ENCODE measurements at places on chromosomes 1 and 21.

GRCh38 chr21:35075546-35075945 lies 26.4 kb upstream of the RUNX1 start:
- no peak for DNase-seq

DNA sequence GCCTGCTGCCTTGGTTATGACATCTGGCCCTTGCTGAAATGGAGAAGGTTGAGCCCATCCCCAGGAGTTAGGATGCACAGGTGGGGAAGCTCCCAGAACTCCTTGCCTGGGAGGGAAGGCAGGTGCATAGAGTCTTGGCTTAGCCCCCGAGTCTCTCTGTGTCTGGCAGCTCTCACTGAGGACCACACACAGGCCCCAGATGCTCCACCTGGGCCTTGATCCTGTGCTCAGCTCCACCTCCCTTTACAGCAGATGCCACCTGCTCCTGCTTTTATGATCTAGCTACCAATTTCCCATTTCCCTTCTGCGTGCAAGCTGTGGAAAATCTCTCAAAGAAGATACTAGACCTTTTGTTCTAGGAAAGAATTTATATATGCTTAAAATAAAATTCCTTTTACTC lies 28.8 kb upstream of the KCNJ6 start:
- no peak for DNase-seq

GRCh38 chr1:203289281-203289981 lies 15.9 kb upstream of the BTG2 start:
- DNase-seq, result peak; percentile 96

- no peak for DNase-seq
Observed at GRCh38 chr21:31667132-31667531, 7.6 kb downstream of the SOD1 start.

DNA sequence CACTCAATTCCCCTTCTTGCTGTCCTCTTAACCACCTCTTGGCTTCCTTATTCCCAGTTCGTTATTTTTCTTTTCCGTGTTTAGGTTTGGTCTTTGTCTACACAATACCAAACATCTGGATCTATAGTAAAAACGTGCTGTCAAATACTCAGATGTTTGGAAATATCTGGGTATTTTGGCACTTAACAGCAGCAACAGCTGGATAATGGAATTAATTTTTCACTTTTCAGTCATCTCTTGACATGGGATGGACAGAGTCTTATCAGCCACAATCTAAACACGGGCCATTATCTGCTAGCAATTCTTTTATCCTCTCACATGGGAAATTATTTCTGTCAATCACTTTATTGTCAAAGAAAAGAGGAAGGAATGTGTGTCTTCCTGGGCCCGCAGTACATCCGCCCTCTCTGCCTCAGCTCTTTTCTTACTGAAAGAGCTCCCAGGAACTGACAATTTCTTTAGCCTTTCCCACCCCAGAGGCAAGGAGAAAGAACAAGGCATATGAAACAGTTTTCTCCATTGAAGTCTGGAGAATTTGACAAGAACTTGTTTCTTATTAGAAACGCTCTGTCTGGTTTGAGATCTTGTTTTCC lies 13.4 kb downstream of the NHLH2 start:
- DNase-seq, result no peak

DNA sequence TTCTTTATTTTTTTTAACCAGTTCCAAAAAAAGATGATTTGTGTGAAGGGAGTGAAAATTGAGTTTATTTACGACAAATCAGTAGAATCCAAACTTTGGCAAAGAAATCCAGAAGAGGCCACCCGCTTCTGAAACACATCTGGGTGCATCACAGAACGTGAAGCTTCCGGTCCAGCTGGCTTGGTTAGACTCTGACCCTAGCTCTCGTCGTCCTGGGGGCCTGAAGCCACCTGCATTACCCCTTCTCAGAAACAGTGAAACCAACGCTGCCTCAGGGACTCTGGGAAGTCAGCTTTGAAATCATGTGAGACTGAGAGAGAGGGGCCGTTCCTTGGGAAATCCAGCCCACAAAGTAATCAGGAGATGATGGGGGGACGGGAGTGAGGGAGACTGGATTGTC lies 21.8 kb downstream of the AJAP1 start:
- no peak for DNase-seq

- no peak for DNase-seq
Observed at GRCh38 chr1:226846786-226847185, 23.6 kb upstream of the PSEN2 start.

DNA sequence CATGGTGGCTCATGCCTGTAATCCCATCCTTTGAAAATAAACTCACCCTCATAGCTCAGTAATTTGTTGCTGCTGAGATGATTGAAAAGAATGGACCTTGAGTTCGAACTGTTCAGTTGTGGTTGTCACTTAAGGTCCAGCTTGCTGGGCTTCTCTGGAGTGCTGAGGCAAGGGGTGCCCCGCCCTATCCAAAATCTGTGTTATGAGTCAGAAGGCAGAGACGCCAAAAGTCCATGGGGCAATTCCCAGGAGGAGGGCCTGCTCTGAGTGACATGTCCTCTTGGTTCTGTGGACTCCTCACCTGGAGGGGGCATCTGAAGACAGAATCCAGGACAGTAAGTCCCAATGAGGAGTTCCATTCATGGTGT lies 64.8 kb downstream of the MYOM3 start:
- no peak for DNase-seq

DNA sequence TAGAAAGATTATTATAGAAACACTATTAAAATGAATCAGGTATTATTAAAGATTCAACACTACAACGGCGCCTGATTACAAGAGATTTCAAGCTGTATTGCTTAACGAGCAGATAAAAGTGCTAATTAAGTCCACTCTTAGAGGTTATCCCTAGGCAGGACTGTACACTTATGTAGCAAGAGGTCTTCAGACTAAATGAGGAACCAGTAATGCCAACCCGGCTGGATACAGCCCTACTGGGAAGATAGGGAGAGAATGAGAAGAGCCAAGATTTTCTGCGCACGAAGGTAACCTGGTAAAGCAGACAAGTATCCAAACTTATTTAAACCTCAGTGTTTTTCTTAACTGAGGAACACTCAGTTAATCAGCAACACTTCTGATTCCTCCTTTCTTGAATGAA lies 115.7 kb upstream of the HIVEP3 start:
- no peak for DNase-seq

DNA sequence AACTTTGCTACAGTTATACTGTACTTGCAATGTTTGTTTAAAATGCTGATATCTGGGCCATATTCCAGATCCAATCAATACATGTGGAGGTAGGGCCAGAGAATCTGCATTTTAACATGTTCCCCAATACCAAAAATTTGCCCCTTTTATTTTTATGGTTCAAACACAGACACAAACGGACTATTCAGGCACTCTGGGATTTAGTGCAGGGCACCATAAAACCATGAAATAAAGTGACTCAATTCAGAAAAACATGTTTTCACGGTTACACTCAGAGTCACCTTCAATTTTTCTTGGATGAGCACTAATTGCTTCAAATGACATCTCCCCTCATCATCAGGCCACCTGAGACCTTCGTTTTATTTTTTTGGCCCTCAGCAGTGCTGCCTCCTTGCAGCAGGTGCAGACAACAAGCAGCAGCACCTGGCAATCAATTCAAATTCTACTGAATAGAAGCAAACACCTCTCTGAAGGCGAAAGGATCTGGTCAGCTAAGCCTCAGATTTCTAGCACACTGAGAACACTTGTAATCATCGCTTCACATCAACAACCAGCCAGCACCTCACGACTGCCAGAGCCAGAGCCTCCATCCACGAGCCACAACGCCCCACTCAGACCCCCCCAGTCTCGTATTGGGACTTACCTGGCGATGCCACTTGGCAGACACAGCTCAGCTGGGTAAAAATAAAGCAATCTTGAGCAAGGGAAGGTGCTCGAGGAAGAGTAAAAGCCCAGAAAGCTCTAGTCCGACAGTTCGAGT lies 1.1 kb downstream of the ERO1B start:
- DNase-seq, result peak; percentile 38

- no peak for DNase-seq
Observed at GRCh38 chr1:212648431-212648830, 39.9 kb downstream of the ATF3 start.

GRCh38 chr1:165562571-165562970 lies 18.8 kb downstream of the LRRC52 start:
- no peak for DNase-seq

- DNase-seq, result no peak
Observed at GRCh38 chr1:54188291-54188690, 11.5 kb downstream of the CYB5RL start.

DNA sequence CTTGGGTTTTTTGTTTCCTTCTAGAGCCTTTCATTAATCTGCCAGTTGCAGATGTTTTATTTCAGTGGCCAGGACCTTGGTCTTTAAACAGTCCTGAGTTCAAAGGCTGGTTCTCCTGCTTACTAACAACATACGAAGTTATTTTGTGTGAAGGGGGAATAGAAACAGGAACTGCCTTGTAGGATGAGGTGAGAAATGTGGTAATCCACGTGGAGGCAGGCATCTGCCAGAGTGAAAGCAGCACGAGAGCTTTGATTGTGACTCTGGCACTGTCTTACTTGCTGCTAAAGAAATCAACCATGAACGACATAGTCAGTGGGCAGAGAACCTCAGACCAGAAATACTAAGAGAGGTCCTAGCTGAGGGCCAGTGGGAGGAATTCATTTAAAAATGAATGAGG lies 30.4 kb downstream of the TMEM63A start:
- no peak for DNase-seq

GRCh38 chr1:208465786-208466590 lies 221.8 kb upstream of the PLXNA2 start:
- DNase-seq, result no peak

GRCh38 chr1:182725259-182726255 lies 41.2 kb upstream of the RGS8 start:
- DNase-seq, result no peak

- DNase-seq, result no peak
Observed at GRCh38 chr21:43313221-43313938, 113.6 kb downstream of the SIK1 start.

GRCh38 chr1:59046134-59046533 lies 250.8 kb upstream of the FGGY start:
- no peak for DNase-seq

- no peak for DNase-seq
Observed at GRCh38 chr1:899636-900317, 23.9 kb upstream of the SAMD11 start.

GRCh38 chr1:228286505-228287417 lies 78.9 kb downstream of the OBSCN start:
- no peak for DNase-seq

DNA sequence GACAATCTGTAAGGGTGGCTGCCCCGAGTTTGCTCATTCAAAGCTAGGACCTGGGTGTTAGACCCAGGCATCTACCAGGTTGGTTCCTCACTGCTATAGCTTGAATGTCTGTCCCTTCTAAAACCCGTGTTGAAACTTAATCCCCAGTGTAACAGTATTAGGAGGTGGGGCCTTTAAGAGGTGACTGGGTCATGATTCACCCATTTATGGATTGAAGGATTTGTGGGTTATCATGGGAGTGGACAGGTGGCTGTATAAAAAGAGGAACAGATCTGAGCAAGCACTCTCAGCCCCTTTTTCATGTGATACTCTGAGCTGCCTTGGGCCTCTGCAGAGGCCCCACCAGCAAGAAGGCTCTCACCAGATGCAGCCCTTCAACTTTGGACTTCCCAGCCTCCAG lies 29.4 kb downstream of the PSMG1 start:
- DNase-seq, result no peak

DNA sequence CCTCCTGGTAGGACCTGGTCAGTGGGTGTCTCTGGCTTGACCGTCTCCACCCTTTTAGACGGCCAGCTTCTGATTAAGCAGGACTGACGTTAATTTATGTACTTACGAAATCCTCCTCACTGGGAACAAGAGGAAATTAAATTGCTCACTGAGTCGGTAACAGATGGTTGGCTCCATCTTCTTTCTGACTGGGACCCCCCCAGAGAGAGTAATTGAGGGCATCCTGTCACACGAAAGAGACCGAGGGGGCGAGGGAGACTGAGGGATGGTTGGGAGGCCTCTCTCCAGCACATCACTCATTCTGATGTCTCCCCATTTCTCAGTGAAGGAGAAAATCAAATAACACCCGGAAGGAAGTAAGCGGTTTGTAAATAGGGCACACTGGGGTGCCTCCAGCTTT lies 104.8 kb downstream of the OMA1 start:
- DNase-seq, result no peak

- DNase-seq, result no peak
Observed at GRCh38 chr21:38474124-38474523, 24.2 kb downstream of the ERG start.

DNA sequence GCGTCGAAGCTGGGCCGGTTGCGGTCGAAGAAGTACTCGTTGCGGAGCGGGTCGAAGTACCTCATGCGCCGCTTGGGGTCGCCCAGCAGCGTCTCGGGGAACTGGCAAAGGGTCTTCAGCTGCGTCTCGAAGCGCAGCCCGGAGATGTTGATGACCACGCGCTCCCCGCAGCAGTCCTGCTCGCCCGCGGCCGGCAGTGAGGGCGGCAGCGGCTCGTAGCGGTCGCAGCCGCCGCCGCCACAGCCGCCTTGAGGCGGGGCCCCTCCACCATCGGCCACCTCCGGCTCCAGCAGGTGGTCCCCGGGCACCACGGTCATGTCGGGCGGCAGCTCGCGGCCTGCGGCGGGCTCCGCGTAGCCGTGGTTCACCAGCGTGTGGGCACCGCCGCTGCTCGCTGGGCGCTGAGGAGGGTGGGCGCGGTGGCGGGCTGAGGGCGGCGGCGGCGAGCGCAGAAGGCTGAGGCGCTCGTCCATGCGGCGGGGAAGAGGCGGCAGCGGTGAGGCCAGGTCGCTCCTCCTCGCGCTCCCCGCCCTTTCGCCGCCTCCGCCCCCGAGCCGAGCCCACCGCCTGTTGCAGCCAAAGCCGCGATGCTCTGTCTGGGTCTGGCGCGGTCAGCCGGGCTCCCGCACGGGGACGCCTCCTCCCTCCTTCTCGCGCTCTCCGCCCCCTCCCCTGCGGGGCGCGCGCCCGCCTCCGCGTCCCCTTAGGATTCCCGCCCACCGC lies at the start of gene KCNA3:
Gene KCNA3 (minus strand): TSS at position 604 of the 723 bp plus-strand sequence. CDS start 131 bp downstream, at position 473.
- peak; percentile 87 for DNase-seq

- no peak for DNase-seq
Observed at GRCh38 chr1:1990222-1990621, 13.4 kb downstream of the CFAP74 start.

DNA sequence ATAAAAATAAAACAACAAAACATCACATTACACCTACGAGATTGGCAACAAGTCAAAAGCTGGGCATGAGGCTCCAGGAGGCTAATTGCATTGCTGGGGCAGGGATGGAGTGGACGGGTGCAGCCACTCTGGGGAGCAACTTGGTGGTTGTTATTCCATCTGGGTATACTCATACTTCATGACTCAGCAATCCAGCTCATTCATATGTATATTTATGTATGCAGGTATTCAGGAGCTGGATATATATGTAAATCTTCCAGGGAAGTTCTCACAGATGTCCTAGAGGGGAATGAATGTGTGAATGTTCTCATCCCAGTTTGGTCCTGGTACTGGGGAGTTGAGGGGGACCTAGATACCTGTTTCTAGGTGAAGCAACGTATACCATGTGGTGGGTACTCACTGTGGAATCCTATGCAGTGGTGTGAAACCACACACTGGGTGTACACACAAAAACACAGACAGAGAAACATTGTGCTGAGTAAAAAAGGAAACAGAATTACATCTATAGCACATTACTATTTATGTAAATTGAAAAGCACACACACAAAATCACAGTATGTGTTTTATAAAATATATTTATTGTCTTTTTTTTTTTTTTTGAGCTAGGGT lies 79.7 kb upstream of the RAB4A start:
- DNase-seq, result no peak

All from CD4-positive, alpha-beta T cell treated with Interleukin-10 for 1 hour (primary cell).